Stimulated activated CD8-positive, alpha-beta memory T cell treated with anti-CD3 and anti-CD28 coated beads, Interleukin-7, amount 100 ng/mL, for 48 hours (primary cell): ENCODE measurements at places on chromosomes 11 and 22.

DNA sequence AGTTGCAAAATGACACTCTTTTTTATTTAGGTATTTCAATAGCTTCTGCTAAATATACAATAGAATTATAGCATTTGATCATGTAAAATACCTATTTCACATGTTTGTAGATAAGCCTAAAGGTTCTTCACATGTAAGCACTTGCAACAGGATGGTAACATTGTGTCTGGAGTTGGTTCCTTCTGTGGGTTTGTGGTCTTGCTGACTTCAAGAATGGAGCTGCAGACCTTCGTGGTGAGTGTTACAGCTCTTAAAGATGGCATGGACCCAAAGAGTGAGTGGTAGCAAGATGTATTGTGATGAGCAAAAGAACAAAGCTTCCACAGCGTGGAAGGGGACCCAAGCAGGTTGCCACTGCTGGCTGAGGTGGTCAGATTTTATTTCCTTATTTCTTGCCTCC, 246.4 kb upstream of the PDGFD start:
- no peak for DNase-seq

DNA sequence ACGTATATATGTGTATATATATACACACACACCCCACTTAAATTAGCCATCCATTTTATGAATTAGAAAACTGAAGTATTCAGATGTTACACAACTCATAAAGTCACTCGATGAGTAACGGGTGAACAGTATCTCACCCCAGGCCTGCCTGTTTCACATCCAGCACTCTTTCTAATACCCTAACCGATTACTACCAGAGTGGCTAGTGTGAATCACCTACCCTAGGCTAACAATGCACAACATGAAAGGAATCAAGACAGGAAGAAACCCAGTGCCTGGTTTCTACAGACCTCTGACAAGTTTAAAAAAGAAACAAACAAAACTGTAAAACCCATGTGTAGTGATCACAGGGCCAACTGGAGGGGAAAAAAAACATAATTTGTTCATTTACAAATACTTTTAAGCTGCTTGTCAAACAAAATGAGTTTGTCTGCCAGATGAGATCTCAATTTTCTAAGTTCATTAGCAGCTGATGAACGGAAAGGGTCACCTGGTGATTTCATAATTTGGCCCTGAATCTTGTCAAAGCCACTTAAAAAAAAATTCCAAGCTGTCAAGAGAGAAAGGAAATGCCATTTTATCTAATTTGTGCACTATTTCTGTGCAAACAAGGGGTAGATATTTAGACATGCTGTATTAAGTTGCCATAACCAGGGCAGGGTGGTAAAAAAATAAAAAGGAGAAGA, 134.8 kb downstream of the LARGE1 start:
- no peak for DNase-seq

- DNase-seq: no peak
Measured at GRCh38 chr11:810040-810567, 337 bp downstream of the RPLP2 start.

DNA sequence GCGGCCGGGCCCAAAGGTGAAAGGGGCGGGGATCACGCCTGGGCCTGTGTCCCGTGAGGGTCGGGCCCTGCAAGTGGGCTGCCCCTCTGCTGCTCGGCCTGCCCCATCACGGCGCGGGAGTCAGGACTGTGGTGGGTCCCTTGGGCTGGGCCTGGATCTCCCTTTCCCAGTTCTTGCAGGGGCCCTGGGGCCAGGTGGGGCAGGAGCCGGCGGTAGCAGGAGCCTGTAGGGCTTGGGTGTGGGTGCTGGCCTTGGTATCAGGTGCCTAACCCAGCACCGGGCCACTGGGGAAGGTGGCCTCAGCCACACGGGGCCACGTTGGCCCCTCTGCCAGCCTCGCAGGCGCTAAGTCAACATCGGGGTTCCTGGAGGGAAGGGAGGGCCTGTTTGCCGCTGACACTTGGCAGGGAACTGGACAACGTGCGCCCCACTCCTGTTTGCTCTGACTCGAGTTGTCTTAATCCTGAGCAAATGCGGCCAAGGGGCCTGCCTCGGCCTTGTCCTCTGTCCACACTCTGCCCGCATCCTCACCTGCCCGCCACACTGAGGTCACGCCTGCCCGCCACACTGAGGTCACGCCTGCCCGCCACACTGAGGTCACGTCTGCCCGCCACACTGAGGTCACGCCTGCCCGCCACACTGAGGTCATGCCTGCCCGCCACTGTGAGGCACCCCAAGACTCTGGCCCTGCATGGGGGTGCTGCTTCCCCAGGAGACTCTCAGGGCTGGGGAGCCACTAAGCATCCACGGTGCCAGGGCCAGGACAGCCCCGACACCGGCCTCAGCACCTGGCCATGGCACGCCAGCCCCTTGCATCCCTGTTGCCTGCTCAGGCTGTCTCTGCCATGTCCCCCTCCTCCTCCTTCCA, 14.2 kb upstream of the MUC5B start:
- no peak for DNase-seq

- no peak for DNase-seq
Measured at GRCh38 chr11:66692446-66692845, 14.8 kb upstream of the RBM4B start.

DNA sequence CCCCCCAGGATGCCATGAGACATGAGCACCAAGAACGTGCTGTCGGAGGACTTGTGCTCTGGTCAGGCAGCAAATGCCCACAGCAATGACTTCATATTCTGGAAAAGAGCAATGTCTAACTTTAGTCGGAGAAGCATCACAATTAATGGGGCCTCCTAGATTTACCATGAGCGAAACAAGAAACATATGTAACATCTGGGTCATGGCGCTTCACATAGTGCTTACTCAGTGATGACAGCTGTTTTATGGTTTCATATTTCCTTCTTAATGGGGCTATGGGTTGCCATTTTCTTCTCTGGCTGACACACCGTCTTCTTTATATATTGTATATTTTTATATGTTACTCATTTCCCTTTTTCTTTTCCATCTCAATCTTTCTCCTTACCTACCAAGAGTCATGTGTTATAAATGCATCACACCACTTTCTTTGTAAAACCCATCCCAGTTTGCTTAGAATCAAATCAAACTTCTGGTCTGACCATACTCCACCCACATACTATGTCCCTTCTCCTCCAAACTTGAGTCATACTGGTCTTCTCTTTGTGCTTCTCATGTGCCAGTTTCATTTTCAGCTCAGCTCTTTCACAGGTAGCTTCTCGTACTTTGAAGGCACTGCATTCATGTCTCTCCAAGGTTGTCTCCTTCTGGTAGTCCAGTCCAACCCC, 9.4 kb upstream of the CASP12 start:
- DNase-seq: no peak

GRCh38 chr11:64794526-64794925, 8.5 kb downstream of the MAP4K2 start:
- DNase-seq: no peak

GRCh38 chr11:20315800-20316199, 47.7 kb upstream of the HTATIP2 start:
- DNase-seq: no peak

- no peak for DNase-seq
Measured at GRCh38 chr11:115476463-115477286, 27.5 kb downstream of the CADM1 start.

- no peak for DNase-seq
Measured at GRCh38 chr22:27790376-27791158, 11.0 kb downstream of the MN1 start.

DNA sequence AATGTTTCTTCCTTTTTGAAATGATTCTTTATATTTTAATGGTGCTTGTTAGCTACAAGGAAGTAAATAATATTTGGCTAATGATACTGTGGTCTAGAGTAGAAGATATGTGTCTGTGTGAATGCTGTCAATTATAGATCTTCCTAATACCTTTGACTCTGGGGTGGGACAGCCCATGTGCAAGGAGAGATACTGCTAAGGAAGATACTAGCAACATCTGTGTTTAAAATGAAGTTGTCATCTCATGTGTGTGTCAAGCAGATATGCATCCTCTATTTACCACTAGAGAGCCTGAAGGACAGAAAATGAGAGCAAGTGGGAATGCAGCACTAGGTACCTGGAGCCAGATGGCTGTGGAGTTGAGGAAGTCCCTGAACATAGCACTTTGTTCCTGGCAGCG, 34.1 kb downstream of the PPME1 start:
- no peak for DNase-seq

DNA sequence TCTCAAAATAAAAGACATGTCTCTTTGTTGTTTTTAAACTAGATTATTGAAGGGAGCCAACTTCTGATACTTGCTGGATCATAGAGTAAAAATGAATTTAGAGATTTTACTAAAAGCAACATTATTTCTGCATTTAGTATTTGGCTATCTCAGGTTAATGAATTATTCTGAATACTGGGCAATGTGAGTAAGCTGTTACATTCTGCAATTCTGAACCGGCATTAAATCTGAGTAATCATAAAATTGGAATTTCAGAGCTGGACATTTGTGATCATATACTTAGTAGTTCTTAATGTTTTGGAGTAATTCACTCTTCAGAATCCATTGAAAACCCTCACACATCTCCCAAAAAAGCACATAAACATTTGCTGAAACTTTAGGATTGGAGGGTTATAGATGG, 11.5 kb downstream of the POLD3 start:
- no peak for DNase-seq

DNA sequence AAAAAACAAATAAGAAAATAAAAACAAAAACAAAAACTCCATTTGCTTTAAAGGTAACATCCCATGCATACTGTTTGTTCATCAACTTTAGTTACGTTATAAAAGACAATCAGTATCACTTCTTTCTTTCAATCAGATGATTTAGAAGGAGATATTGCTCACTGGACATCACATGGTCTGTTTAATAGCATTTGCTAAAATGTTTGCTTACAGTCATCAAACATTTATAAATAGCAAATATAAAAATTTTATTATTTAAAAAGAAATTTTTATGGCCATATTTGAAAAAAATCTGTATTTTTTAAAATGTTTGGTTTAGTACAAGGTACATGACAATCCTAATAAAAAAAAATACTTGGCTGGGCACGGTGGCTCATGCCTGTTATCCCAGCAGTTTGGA, 22.6 kb downstream of the MMP26 start:
- no peak for DNase-seq

GRCh38 chr22:40951795-40952605, 822 bp downstream of the RBX1 start:
- DNase-seq: no peak

DNA sequence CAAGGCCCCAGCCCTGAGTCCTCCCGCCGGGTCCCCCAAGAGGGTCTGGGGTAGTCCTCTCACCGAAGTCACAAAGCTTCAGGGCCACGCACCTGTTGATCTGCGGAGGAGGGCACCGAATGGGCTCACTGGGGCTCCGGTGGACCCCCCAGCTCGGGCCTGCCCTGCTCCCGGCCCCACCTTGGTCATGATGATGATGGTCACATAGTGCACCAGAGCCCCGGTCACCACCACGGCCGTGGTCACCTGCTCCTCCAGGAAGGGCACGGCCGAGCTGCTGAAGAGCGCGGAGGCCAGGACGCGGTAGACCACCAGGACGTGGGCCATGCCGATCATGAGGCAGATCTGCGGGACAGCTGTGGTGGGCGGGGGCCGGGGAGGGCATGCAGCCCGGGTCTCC, 13.5 kb upstream of the SIGIRR start:
- no peak for DNase-seq

DNA sequence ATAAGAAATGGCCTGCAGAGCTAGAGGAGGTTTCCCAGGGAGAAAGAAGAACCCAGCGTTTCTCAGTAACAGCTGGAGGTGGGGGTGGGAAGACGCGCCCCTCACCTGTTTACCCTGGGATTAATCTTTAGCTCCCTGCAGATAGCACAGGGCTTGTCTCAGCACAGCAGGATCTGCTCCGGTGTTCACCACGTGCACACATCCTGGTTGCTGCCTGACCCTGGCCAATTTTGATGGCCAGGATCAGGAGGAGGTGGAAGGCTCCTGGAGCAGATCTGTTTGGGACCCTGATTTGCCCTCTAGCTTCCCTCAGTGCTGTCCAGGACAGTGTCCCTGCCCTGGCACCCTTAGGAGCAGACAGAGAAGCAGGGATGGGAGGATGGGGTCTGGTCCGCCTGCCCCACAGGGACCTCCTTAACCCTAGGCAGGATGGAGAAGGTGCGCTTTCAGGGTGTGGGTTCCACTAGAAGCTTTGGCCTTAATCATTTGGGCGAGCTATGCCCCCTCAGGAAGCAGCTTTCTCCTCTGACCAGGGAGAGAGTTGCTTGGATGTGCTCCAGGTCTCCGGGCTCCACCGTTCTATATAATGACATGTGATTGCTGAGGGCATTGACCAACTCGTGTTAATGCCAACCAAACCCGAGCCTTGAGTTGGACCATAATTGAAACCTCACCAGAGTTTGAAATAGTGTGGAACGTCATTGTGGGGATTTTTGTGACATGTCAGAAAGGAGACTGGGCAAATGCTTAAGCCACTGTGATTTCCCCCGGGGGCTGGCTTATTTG, 19.3 kb downstream of the UPB1 start:
- no peak for DNase-seq

DNA sequence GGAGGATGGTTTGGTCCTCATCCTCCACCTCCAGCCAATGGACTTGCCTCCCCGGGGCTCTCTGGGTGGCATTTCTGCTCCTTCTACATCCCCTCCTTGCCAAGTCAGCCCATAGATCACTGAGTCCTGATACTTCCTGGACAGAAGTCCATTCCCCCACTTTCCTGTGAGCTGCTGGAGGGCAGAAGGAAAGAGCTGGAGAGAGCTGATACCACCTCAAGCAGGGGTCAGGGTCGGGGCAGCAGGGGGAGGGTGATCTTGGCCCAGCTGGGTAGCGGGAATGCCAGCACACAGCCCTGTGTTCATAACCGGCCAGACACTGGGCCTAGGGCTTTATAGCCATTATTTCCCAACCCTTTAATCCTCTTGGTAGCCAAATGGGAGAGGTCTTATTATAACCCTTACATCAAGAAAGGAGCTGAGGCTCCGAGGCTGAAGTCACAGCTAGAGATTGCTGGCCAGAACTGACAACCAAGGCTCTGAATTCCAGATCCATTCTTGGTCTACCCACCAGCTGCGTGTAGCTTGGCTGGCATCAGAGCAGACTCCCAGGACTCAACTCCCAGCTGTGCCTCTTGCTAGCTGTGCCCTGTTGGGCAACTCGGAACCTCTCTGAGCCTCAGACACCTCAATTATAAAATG, 39.9 kb downstream of the CD6 start:
- no peak for DNase-seq
